ENCODE measurements at places on chromosomes 6 and 20.

GRCh38 chr20:34420975-34421374 lies 57.9 kb downstream of the ITCH start:
- DNase-seq, result no peak

GRCh38 chr6:74409447-74409846 lies 713.4 kb downstream of the CD109 start:
- no peak for DNase-seq

DNA sequence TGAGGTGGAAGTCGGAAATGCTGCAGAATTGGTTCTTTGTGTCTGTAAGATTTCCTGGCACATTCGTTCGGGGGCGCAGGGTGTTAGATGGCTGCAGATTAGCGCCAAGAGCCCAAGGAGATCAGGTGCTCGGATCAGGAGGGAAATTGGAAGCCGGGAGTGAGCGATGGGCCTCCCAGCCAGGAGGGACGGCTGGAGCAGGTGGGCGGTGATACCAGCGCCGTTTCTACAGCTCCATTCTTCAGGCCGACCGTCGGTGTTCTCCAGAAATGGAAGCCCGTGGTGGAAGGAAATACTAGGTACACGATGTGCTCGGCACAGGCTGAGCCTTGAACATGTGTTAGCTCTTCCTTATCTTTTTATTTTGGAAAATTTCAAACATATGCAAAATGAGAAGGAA lies 6.5 kb downstream of the SIRPA start:
- DNase-seq, result no peak

- DNase-seq, result no peak
These were observed 143.5 kb downstream of the FLRT3 start for GRCh38 chr20:14193885-14194284.

DNA sequence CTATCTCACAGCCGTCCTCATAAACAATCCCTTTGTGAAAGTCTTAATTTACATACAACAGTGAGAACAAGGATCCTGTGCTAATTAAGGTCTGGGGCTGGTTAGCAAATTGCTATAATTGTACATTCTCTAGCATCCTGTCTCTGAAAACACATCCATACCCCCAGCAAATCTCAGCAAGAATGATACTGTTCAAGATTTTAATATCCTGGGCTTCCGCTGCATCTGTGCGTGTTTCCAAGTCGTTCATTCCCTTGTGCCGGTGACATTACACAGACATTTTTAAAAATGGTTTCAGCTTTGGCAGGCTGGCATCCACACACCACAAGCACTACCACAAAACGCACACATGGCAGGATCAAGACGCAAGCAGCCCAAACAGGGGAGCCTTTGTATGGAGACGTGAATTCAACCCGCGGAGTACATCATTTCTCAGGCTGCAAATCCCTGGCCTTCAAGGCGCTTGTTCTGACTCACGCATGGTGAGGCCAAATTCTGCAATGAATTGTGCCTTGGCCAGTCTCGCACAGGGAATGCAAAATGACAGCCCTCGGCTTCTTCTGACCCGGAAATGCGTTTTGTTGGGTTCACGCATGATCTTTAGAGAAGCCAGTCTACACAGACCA lies 20.3 kb downstream of the ZMYND8 start:
- DNase-seq, result no peak

- DNase-seq, result no peak
These were observed 8.0 kb downstream of the KCNS1 start for GRCh38 chr20:45092898-45093297.

DNA sequence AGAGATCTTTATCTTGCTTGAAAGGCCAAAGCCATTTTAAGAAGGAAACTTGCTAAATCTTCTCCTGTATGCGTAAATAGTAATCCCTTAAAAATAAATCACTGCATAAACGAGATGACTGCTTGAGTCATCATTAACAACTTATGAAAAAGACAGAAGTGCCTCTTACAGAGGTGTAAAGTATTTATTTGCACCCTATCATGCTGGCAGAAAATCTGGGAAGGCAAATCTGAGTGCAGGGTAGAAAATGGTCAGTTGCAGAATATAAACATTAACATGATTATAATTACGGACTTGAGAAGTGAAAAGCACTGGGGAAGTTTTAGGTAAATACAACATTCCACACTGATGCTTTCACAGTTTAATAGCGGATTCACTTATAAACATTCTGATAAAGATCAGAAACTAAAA lies 67.5 kb upstream of the FBXO30 start:
- DNase-seq, result no peak

DNA sequence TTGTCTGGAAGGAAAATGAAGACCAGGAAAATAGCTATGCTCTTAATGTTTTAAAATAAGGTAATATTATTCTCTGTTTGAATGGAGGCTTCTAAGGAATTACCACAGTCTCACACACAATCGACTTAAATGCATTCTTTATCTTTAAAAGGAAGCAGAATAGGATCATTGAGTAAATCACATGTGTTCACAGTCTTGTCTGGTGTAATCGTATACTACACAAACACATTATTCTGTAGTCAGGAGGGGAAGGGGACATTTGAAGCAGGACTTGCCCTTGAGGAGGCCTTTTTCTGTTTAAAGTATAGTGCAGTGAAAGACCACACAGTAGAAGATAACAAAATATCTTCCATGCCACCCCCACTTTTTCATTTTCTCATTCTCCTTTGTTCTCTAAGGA lies 20.6 kb upstream of the REV3L start:
- DNase-seq, result no peak

DNA sequence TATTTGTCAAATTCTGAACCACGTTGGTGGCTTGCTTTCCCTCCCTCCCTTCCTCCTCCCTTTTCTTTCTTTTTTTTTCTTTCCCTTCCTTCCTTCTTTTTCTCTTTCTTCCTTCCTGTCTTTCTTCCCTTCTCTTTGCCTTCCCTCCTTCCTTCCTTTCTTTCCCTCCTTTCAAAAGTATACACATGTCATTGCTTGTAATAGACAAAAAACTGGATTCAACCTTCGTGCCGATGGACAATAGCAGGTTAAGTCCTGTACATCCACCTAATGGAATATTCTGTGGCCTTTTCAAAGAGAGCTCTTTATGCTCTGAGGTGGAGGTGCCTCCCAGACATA lies 72.2 kb downstream of the BANF2 start:
- DNase-seq, result no peak

- no peak for DNase-seq
These were observed 18.4 kb downstream of the NUDT3 start for GRCh38 chr6:34374069-34374468.

DNA sequence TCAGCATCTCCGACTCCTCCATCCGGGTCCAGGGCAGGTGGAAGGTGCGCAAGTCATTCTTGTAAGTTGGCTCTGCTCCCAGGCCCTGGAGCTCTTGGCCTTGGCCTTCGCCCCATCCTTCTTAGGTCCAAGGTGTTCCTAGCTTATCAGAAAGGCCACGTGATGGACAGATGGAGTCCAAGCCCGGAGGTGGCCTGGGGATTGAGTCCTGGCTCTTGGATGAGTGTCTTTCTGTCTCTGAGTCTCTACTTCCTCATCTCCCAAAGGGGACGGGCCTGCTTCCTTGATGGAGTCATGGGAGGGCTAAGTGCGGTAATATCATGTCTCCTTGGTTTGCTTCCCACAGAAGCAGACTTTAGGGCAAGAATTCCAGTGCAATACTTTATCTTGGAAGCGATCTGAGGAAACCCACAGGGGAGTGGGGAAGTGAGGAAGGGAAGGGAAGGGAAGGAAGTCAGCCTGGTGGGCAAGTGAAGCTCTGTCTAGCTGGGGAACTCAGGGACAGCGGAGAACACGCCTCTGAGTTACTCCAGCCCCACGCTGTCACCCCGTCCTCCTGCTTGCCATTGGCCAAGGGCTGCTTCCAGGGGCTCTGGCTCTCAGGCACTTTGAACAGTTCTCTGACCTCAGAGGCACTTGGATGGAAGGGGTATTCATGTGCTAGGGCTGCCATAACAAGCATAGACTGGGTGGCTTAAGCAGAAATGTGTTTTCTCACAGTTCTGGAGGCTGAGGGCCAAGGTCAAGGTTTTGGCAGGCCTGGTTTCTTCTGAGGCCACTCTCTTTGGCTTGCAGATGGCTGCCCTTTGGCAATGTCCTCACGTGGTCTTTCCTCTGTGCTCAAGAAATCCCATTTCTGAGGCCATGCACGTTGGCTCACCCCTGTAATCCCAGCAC lies 4.8 kb downstream of the LBP start:
- DNase-seq, result no peak

All from renal cortex interstitium (tissue), 15 donors.